Left lung (tissue), 14 donors: ENCODE measurements at places on chromosomes 11 and 22. TPM values are rescaled to one million over a fixed set of nuclear protein-coding genes. Genes with fewer than 3 reads are reported as not detected.

Gene KDM2A
- polyA plus RNA-seq: 79.9 TPM

Gene MFNG
- polyA plus RNA-seq: 25.3 TPM

GRCh38 chr11:45659031-45659817 is 6.2 kb downstream of the CHST1 start:
- no peak for DNase-seq

Gene RAG2
- 0.37 TPM for polyA plus RNA-seq

DNA sequence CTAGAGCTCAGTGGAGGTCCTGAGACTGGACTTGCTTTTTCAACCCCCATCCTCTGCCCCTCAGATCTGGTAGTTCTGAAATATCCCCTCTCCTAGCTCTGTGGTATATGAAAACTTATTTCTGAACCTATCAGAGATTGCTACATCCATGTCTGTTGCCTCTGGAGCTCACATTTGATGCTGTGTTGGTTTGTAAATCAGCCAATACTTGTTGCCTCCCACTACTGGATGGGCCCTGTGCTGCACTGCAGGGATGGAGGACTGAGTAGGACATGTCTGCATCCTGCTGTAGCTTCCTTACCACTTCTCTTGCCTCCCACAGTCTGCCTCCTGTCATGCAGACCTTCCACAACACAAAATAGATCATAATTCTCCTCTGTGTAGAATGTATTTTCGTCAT is 5.2 kb downstream of the OLFML1 start:
- DNase-seq: no peak

GRCh38 chr22:46017166-46017565 is 40.2 kb upstream of the WNT7B start:
- DNase-seq: no peak

DNA sequence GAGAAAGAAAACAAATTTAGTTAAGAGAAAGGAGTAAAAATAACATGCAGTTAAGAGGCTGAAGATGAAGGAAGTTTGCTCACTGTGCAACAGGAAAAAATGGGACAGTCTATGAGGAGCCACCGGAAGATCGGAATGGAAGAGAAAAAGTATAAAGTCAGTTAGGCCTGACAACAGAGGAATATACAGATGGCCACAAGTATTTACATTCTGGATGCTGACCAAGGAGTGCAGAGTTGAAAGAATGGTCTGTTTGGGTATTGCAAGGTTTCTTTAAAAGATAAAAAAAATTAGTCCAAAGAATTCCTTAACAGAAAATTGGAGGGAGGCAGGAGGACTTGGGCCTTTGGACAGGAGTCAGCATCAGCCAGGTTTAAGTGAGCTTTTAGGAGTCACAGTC is 37.5 kb downstream of the RBFOX2 start:
- DNase-seq: no peak

DNA sequence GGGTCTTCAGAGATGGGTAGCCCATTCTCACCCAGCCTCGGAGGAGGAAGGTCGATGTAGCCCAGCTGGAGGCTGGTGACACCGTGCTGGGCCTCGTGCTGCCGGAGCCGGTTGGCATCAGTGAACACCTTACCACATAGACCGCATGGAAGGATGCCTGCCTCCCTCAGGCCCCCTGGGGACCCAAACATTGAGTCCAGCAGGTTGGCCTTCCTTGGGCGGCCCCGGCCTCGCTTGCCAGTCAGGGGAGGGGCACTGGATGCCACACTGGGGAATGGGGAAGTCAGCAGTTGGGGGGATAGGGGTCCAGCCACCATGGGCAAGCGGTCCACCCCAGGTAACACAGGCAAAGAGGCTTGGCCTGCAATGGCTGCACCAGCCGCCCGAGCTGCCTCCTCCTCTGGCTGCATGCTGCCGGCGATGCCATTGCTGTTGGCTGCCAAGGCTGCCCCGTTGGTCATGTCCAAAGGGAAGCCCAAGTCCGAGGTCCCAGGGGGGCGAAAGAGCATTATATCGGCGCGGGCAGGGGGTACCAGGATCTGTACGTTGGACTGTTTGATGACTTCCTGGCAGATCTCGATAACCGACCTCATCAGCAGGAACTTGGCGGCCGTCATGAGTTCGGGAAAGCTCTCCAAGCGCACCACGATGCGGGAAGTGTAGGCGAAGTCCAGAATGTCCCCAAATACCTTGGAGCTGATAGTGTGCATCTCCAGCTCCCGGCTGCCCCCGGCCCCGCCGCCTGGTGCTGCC is 1.4 kb downstream of the PATZ1 start:
- DNase-seq: no peak
